ENCODE measurements at places on chromosomes 3 and 15. TPM values are rescaled to one million over a fixed set of nuclear protein-coding genes. Genes with fewer than 3 reads are reported as not detected.
A peak's percentile ranks its signal among the peaks of the same experiment; 100 is the strongest.

GRCh38 chr15:78909791-78910228, 35.0 kb downstream of the CTSH start:
- DNase-seq = no peak

DNA sequence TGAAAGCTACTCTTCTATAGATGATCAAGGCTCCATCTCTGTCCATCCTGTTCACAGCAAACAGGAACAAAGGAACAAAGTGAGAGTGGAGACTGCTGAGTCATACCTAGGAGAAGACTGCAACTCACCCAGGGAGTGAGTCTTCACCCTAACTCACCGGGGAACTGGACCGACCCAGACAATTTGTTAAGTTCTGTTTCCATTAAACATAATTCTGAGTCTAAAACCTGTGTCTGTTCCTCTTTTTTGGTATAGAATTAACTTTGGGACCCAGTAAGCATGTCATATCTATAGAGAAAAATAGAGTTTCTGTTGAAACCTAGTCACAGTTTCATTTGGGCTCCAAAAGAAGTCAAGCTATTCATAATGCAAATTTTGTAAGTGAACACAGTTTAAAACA, 21.6 kb downstream of the CCDC80 start:
- no peak for DNase-seq

- DNase-seq = no peak
Observed at GRCh38 chr3:53255423-53255774, 423 bp downstream of the TKT start.

- no peak for DNase-seq
Observed at GRCh38 chr15:42182328-42182886, 25.7 kb downstream of the VPS39 start.

DNA sequence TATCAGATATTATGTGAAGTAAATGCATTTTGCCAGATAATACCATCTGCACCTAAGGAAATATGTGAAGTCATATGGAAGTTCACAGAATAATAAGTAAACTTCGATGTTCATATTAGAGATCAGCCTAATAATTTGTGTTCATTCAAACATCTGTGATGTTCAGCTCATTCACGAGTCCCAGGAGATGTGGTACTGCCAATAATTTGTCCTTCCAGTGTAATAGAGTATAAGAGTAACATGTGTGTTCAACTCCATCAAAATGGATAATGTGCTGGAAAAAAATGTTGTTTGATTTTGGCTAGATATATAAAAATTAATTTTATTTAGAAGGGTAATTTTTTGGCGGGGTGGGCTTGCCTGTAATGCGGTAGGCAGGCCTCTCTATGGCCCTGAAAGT, 75.4 kb upstream of the ARL6 start:
- no peak for DNase-seq

GRCh38 chr15:90836296-90836871, 32.0 kb upstream of the FURIN start:
- no peak for DNase-seq

- DNase-seq = no peak
Observed at GRCh38 chr15:61091289-61091616, 137.8 kb downstream of the RORA start.

DNA sequence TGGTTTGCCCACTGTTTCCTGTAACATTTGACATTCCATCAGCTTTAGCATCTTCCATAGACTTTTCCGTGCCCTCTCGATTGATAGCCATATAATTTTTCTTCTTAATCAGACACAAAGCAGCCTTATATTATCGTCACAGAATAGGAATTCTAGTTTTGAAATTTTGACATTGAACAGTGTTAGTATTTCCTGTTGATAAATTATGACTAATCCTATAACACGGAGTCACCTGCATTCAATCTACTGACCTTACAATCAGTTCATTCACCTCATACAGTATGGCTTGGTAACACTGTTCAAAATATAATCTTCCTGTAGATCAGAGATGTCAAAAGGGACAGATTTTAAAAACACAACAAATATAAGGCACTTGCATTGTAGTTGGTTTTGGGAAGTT, 423.7 kb downstream of the C3orf38 start:
- DNase-seq = no peak

- no peak for DNase-seq
Observed at GRCh38 chr3:172128858-172129257, 89.5 kb downstream of the FNDC3B start.

- no peak for DNase-seq
Observed at GRCh38 chr3:110791995-110792686, 279.5 kb upstream of the NECTIN3 start.

GRCh38 chr15:92914768-92915221, 14.7 kb downstream of the CHD2 start:
- no peak for DNase-seq

GRCh38 chr3:137110392-137110996, 152.7 kb downstream of the IL20RB start:
- no peak for DNase-seq

DNA sequence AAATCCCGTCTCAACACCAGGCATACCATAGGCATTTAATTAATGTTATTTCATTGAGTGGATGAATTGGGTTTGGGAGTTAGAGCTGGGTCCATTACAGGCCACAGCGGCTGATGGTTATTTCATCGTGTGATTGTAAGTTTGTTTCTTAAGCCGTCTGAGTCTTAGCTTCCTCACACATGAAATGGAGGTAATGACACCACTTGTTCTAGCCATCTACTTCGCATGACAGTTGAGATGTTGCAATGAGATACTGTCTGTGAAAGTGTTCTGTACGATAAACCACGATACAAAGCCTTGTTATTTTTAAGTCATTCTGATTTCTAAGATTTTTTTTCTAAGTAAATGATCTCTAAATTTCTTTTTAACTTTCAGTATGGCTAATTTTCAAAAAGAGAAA, 8.6 kb upstream of the TP63 start:
- DNase-seq = no peak

DNA sequence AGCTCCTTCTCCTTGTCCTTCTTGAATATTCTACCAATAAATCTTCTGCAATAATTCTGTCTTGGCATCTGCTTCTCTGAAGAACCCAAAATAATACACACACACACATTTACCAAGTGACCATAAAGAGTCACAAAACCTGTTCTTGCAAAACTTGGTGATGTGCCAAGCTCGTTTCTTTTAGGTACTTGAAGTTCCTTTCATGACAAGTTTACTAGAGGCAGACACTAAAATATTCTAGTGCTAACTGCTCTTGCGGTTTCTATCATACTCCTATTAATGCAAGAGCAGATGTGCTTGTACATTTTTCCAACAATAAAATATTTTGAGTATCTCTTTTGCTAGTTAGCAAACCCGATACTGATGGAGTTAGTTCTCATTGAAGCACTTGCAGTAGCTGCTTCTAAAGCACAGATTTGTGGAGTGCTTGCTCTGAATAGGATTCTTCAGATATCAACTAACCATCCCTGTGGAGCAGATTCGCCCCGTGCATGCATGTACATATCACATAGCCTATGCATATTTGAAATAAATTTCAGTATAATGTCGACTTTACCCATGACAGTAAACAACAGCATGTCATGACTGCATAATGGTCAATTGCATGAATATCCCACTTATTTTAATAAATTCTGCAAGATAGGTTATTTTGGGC, 23.2 kb downstream of the HHLA2 start:
- no peak for DNase-seq

- no peak for DNase-seq
Observed at GRCh38 chr3:193779933-193780332, 186.9 kb downstream of the OPA1 start.

DNA sequence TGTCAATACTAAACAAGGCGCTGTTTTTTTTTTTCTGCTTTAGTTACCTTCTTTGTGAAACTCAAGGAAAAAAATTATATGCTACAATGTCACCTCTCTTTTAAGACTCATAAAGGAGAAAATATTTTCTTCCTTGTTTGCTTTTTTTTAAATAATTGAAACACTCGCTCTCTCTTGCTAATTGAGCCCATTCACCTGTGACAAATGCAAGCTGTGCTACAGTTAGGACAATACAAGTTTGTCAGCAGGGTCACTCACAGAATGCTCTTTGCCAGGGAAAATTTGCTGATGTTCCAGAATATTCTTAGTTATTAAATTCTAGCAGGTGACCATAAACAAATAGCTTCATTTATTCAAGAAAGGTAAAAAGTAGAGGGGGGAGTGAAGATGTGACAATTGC, 375.9 kb upstream of the DPPA4 start:
- DNase-seq = no peak

- no peak for DNase-seq
Observed at GRCh38 chr3:29249829-29250345, 31.0 kb upstream of the RBMS3 start.

DNA sequence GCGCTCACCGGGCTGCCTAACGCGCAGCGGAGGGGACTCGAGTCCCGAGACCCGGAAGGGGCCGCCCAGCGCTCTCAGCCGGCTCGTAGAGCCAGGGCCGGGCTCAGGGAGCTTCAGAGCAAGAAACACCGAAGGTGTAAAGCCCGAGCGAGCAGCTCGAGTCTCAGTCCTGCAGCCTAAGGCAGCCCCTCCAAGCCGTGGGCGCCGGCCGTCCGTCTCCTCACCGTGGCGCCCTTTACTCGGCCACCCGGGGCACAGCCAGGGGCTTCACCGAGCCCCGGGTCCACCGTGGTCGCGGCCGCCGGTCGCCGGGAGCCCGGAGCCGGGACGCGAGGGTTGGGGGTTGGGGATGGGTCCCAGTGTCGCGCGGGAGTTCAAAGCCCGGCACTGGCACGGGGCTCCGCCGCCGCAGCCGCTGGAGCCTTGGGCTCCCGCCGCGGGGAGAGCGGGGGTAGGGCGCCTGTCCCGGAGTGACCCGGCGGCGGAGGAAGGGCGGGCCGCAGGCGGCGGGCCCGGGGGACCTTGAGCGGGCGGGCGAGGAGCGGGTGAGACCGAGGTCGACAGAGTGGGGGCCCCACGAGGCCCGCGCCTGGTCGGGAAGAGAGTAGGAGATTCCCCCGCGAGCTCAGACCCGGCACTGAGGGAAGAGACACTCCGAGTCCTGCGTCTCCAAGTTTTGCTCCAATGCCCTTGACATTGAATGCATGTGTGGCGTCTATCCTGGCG, 26.9 kb upstream of the THRB start:
- DNase-seq = peak; percentile 65

DNA sequence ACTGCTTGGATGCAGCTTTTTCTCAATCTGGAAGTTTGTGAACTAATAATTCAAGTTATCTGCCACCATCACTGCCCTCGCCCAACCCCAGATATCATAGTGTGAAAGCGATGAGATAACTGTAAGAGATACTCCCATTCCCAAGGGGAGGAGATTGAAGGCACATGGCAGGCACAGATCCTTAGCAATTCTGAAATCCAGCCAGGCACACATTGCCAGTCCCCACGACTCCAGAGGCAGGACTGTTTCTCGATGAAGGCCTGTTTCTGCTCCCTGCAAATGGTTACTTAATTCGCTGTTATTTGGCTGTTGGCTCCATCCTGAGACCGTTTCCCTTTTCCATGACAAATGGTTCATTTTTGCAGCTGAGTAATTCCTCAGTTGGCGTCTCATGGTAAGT, 63.2 kb upstream of the NEDD4 start:
- no peak for DNase-seq

GRCh38 chr3:31724651-31725050, 191.9 kb downstream of the STT3B start:
- DNase-seq = no peak

- peak; percentile 76 for DNase-seq
Observed at GRCh38 chr3:127628788-127629466, at the start of gene PODXL2. TSS of gene PODXL2 (plus strand) at chr3:127629185. CDS start at chr3:127629220, 35 bp downstream.

DNA sequence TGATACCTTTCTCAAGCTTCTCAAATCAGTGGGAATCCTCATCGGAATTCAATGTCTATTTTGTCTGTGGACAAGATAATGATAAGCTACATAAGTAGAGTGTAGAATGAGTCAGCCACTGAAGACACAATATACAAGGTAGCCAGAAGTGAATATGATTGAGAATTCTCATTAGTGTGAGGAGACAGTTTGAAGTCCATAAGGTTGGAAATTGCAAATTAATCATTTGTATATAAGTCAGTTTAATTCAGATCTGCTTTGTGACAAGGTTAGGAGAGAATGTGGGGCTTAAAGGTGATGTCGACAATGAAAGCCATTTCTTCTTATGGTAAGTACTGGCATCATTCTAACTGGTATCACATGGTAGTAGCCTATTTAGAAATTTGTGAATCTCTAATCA, 4.2 kb downstream of the ARPP21 start:
- DNase-seq = no peak

- no peak for DNase-seq
Observed at GRCh38 chr3:171796625-171797264, 13.5 kb downstream of the PLD1 start.

DNA sequence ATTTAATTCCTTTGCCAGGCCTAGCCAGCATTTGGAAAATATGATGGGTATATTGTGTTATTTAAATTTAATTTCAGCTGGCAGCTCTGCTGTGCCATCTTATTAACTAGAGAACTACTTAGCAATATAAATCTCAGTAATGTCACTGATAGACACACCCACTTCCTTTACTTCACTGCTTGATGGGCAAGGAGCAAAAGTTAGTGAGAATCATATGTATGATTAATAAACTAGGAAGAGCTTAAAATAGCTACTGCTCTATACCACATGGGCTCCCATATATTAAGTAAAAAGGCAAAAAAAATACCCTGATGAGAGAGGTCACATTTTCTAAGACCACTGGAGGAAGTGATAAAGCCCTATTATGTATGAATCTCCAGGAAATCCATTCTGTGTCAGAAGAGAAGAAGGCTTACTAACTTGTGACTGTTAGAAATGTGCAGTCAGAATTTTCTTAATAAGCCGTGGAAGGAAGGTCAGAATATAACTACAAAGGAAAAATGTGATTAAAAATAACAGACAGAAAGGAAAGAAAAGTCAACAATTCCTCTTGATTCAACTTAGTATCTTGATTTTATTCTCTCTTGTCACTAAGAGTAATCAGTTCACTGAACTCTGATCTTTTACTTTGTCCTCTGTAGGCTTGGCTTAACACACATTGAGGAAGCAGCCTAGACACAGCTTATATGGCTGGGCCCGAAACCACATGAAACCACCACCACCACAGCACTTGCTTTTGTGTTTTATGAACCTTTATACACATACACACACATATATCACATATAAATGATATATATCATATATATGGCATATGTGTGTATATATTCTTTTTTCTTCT, 1233.9 kb upstream of the ALCAM start:
- no peak for DNase-seq

DNA sequence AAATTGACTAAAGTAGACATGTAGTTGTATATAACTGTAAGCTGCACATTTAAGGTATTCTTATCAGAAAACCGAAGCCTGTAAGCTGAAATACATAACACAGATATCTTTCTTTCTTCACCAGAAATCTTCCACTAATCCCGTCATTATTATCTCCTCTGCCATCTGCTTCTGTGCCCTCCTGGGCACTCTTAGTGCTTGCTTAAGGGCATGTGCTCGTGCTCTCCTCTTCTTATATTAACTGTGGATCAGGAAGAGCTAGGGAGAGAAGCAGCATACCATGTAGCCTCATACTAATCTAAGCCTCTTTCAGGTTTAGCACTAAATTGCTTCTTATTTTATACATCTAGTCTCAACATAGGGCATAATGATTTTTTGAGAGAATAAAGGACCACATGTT, 60.8 kb downstream of the RIOX2 start:
- no peak for DNase-seq

The PTX3 gene
- 1.4 TPM for total RNA-seq

The SUCNR1 gene
- not detected for total RNA-seq

The TMEM212 gene
- not detected for total RNA-seq

The SERPINI2 gene
- 0.25 TPM for total RNA-seq

The TRH gene
- total RNA-seq = not detected

The FRMD4B gene
- 7.2 TPM for total RNA-seq

The MEGF11 gene
- 3.5 TPM for total RNA-seq

The PARP15 gene
- 0.21 TPM for total RNA-seq

The PLA1A gene
- not detected for total RNA-seq

The FBXW12 gene
- total RNA-seq = not detected

The TGM4 gene
- not detected for total RNA-seq
